CD4-positive, alpha-beta T cell treated with Interleukin-1 beta for 1 hour (primary cell): ENCODE measurements at places on chromosomes 4 and X.

GRCh38 chr4:88162626-88163025 is 4.2 kb upstream of the ABCG2 start:
- no peak for DNase-seq

DNA sequence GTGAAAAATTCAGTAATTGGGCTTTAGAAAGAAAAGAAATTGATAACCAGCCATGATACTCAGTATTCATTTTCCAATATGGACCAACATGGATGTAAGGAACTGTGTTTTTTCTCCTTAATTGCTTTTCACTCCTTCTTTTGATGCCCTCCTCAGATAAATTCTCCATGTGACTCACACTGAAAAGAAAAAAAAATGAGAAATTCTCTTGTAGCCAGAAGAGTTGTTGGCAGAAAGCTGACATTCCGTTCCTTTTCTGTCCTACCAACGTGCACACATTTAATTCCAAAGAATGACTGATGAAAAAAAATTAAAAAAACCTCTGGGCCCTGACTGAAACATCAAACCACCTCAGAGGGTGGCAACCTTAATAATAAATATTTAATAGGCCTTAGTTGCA is 153.1 kb downstream of the AMELX start:
- no peak for DNase-seq

DNA sequence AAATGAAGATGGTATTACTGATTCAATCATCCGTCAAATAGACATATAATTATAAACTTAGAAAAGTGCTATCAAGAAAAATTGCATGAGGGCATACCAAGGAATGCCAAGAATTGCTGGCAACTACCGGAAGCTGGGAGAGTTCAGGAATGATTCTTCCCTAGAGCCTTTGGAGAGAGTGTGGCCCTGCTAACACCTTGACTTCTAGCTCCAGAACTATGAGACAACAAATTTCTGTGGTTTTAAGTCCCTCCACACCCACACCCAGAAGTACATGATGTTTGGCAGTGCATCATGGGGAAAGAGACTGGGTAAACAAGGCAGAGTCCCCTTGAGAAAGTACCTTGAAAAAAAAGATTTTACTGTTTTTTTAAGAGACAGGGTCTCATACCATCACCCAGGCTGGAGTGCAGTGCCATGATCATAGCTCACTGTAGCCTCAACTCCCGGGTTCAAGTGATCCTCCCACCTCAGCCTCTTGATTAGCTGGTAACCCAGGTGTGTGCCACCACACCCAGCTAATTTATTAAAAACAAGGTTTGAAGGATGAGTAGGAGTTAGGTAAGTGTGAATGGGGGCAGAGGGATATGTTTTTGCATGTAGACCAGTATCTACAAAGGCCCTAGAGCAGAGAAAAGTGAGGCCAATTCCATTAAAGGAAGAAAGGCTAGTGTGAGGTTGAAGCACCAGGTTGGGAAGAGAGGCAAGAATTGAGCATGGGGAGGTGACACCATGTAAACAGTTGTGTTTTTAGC is 53.1 kb downstream of the GSX2 start:
- DNase-seq = no peak

- no peak for DNase-seq
Measured at GRCh38 chrX:37726346-37726745, 40.8 kb downstream of the XK start.
